ENCODE measurements at places on chromosomes 6 and 20.

GRCh38 chr6:98669371-98669770, 165.0 kb upstream of the POU3F2 start:
- no peak for DNase-seq

- no peak for DNase-seq
Measured at GRCh38 chr6:30842754-30843610, 41.3 kb upstream of the DDR1 start.

DNA sequence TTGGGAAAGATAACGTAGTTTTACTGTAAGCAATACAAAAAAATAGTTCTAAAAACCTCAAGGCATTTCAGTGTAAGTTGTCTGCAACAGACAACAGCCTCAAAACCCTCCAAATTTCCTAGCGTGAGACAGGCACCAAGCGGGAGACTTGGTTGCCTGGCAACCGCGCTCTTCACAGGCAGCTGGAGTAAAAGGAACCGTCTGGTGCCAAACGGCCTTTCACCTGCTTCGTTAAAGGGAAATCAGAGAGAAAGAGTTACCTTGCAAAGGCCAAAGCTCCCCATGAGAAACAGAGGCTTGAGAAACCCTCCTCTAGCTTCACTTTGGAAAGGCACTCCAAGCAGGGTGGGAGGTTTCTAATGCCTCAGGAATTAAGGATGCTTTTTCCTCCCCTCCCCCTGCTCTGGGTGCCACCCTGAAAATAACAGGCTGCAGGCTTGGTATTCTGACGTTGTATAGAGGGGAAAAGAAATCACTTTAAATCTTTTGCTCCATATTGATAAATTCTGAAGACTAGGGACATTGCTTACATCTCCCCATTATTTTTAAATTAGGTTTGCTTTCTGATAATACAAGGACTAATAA, 129.7 kb upstream of the UFL1 start:
- no peak for DNase-seq

DNA sequence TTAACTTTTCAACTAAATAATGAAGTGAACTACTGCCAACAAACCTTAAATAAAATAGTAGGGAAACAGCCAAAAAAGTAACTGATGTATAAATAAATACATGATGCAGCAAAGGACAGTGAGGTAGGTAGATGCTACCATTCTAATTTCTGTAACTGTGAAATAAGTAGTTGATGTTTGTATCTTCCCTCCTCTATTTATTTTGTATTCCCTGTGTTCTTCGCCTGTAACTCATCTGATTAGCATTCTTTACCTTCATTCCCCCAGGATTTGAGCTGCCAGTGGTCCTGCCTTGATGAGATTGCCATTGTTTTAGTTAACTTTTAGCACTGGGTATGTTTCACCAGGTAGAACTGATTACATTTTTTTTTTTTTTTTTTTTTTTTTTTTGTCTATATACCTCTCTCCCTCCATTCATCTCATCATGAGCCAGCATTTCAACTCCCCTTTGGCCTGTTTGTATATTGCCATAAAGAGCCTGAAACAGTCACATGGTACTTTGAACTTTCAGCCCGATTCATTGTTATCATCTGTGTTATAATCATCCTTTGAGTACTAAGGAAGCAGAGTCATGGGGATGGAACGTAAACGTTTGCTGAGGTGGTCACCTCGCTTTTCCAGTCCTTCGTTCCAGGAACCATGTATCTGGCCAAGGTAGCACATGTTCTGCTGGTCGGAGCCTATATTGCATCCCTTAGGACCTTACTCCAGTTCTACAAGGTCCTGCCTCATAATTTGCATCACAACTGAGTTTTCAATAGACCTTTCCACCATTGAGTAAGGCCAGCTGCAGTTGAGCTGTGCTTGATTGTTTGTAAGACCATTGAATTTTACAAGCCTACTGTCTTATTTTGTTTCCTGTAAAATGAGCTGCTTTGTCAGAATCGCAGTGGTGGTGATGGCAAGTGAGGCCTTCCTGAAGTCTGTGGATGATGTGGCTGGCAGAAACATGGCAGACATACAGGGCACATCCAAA, 107.6 kb downstream of the JAG1 start:
- no peak for DNase-seq

DNA sequence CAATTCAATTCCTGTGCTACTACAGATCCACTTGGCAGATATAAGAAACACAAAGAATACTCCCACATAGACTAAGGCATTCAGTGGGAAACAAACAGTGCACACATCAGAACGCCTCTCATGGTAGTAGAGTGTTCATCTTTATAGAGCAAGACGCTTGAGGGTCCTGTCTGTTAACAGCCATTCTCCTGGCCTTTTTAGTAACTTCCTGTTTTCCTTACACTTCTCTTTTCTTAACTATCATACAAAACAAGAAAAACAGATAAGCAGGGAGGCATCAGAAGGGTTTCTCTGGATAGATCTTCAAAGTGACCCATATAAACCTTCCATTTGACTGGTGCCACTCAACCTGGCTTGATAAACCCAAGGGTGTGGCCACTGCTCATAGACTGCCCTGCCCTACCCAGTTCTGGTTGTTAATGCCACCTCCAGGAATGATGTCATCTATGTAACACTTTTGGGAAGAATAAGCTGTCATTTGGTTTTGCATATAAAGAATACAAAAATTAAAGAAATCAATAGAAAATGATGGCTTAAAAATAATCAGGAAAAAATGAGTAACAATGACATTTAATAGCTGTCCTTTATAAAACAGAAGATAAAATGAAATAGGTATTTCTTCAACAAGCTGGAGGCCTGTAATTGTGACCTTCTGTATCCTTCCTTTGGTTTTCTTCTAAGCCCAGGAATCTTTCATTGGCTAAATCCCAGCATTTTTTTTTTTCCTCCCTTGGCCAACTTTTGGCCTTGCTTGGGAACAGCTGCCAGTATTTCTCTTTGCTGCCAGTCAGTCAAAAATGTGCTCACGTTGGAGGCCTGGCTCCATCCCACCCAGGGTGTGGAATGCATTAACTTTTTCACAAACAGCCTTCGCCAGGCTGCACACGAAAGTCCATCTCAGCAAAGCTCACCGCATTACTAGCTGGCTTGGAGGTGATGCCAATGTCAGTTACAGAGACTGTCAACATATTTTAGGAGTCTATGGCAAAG, 103.5 kb downstream of the GJA10 start:
- DNase-seq, result no peak

DNA sequence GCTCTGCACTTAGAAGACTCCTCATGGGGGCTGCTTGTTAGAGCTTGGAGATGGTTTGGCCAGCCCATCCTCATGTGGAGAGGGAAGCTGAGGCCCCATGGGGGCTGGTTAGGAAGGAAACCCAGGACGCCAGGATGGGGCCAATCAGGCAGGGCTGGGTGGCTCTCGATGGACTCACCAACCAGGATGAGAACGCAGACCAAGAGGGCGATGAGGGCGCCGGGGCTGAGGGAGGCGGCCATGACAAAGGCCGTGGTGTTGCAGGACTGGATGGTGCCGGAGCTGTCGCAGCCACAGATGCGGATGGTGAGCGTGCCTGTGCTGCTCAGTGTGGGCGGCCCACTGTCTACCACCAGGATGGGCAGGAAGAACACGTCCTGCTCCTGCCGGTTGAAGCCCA, 59.7 kb downstream of the CD40 start:
- no peak for DNase-seq

- DNase-seq, result no peak
Measured at GRCh38 chr20:50759678-50760077, 28.3 kb downstream of the PARD6B start.

DNA sequence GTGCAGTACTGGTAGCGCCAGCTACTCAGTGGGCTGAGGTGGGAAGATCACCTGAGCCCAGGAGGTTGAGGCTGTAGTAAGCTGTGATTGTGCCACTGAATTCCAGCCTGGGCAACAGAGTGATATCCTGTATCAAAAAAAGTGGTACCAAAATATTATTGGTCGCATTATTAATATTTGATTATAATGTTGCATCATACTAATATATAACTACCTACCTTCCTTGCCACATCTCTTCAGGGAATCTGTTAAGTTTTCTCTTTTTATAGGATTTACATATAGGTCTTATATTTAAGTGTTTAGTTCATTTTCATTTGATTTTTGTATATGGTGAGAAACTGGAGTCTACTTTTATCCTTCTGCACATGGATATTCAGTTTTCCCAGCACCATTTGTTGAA, 66.3 kb upstream of the PHACTR3 start:
- no peak for DNase-seq

GRCh38 chr6:38149531-38149930, 330.0 kb downstream of the ZFAND3 start:
- no peak for DNase-seq

DNA sequence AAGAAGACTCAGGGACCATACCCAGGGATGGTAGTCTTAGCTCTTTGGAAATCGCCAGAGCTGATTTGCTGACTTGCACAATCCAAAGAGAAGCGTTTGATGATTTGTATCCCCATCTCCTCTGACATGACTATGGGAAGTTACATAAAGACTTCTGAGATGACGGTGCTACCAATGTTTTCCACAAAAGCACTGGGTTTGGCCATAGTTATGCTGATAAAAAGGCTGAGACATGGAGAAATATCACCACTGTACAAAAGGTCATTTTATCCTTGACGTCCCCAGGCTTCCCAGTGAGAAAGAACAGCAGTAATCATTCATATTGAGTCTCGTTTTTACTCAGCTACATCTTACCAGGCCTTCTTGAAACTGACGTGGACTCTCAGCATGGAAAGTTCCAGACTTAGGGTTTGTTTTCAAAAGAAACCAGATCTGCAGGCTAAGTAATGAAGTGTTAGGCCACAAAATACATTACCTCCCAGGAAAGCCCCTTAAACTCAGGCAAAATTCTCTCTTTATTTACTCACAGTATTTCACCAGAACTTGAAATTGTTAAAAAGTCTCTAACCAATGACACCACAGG, 370.3 kb upstream of the JARID2 start:
- no peak for DNase-seq

DNA sequence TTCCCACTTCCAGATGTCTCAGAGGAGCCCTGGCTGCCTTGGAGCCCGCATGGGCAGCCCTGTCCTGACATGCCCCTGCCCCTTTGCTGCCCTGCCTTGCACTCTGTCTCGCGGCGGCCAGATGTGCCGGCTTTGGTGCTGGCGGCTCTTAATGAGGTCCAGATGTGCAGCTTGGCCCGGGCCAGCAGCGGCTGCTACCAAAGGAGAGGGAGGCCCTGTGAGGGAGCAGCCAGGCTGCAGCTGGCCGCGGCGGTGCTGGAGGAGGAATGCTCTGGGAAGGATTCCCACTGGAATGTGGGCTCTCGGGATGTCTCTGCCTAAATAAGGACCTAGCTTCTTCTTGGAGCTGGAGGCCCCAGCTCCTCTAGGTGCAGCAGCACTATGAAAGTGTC, 72.4 kb downstream of the FGD2 start:
- DNase-seq, result no peak

- DNase-seq, result no peak
Measured at GRCh38 chr6:139967497-139967896, 593.0 kb upstream of the CITED2 start.

GRCh38 chr6:164533045-164533362, 776.4 kb downstream of the C6orf118 start:
- DNase-seq, result no peak

DNA sequence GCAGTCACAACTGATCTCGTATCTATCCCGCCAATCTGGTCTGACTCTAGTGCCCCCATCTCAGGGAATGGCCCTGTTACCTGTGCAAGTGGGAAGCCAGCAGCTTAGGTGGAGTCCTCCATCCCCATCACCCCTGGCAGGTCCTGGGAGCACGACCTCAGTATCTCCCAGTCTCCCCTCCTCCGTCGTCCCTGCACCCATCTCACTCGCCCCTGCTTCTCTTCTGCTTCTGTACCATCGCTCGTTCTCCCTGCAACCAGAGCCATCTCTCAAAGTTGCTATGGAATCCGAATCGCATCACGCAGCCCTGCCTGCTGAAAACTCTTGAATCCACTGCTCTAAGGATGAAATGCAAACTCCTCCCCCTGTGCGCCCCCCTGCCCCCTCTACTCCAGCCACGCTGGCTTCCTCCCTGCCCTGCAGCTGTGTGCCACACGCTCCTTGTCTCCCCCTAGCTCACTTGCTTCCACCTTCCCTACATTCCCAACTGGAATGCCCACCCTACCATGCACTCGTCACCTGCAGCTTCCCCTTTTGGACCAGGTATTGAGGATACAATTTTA, 64.0 kb upstream of the PTGIS start:
- no peak for DNase-seq

- no peak for DNase-seq
Measured at GRCh38 chr6:73826571-73826970, 130.6 kb downstream of the CD109 start.
